ENCODE measurements at places on chromosomes 5 and 9. TPM values are rescaled to one million over a fixed set of nuclear protein-coding genes. Genes with fewer than 3 reads are reported as not detected.
A peak's percentile ranks its signal among the peaks of the same experiment; 100 is the strongest.

The WWC1 gene
- total RNA-seq, result 70.1 TPM

The COX7C gene
- 269 TPM for total RNA-seq

The C9orf50 gene
- not detected for total RNA-seq

The TSLP gene
- total RNA-seq, result not detected

DNA sequence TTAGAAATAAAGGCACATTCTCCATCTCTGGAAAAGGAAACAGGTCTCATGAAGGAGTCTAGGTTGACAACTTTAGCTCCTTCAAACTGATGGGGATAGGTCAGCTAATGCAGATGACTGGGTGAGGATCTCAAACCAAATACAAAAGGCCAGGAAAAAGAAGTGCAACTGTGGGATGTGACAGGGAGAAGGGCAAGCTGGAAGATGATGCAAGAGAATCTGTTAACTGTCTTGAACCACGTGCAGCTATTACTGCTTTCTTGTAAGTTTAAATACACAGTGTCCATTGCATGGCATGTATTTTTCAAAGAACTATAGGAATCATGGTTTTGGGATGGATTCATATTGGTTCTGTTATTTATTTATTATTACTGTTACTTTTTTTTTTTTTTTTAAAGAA lies 331.8 kb downstream of the NDUFS4 start:
- no peak for DNase-seq

GRCh38 chr5:179304871-179305270 lies 40.4 kb downstream of the ADAMTS2 start:
- DNase-seq, result no peak

DNA sequence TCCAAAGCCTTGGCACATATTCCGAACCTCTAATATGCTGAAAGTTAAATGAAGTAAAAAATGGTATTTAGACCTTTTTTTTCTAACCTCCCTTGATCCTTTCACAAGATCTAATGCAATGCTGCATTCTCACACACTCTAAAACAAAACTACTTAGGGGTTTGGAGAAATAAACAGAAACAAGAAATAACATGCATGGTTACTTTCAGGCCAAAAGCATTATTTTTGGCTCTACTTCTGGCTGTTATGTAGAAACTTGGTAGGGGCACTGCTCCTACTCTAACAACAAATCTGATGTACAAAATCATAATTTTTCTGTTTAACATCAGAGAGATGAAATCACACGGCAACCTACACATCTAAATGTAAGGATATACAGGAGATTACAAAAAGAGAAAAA lies 51.2 kb downstream of the CHD1 start:
- DNase-seq, result no peak

DNA sequence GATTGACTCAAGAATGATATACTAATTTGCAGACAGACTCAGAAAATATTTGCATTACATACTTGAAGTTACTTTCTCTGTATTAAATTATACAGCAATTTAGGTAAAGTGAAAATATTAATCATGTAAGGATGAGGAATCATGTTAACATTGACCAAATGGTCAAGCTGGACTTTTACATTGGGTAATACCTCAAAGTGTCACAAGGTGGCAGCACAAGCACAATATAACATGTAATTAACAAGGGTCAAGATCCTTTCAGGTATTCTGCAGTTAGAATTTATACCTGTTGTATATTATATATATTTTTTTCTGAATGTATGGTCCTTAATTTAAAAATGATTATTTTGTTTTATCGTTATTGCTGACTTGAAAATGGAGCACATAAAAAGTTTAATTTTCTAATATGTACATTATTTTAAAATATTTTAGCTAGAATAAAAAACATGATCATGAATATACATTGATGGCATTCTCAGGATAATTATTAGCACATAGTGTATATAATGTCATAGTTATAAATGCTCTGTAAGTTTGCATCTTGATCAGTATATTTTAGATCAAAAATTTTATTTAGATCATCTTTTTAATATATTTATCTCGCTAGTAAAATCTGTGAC lies 8.6 kb downstream of the HAPLN1 start:
- peak; percentile 89 for DNase-seq

GRCh38 chr5:39328731-39329130 lies 35.6 kb downstream of the C9 start:
- no peak for DNase-seq

DNA sequence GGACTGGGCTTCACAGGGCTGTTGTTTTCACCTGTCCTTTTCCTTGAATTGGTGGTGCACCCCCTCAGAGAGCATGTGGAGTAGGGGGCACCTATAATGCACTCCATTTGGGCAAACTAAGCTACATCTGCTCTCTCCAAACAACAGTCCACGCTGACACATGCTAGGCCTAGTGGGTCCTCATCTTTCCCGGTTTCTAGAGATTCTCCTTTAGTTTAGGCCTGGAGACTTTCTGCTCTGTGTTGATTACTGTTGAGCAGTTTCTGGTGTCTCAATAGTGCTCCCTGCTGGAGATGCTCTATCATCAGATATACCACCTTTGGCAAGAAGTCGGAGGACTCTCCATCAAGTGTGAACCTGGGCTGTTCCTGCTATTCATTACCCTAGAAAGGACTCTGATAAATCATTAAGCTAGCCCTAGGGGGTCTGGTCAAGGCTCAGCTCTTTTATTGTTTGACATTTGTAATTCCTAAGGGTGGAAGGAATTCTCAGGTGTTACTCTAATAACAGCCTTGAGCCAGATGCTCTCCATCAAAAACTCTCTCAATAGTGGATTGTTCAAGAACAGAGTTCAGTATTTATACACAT lies 64.0 kb upstream of the FYB1 start:
- peak; percentile 75 for DNase-seq

- no peak for DNase-seq
Observed at GRCh38 chr9:93172666-93173364, 11.1 kb upstream of the WNK2 start.

- no peak for DNase-seq
Observed at GRCh38 chr5:9278921-9279603, 266.8 kb downstream of the SEMA5A start.

GRCh38 chr9:92353051-92353450 lies 27.3 kb downstream of the CENPP start:
- no peak for DNase-seq

- DNase-seq, result peak; percentile 92
Observed at GRCh38 chr5:36739751-36740221, 133.4 kb downstream of the SLC1A3 start.
